Kasumi-1 (cell line): ENCODE measurements at places on chromosomes 2 and 18.
A peak's percentile ranks its signal among the peaks of the same experiment; 100 is the strongest.

- DNase-seq: peak; percentile 34
These were observed 93.9 kb downstream of the EVA1A start for GRCh38 chr2:75466708-75467311.

- no peak for DNase-seq
These were observed 216.4 kb downstream of the STK39 start for GRCh38 chr2:168030862-168031624.

DNA sequence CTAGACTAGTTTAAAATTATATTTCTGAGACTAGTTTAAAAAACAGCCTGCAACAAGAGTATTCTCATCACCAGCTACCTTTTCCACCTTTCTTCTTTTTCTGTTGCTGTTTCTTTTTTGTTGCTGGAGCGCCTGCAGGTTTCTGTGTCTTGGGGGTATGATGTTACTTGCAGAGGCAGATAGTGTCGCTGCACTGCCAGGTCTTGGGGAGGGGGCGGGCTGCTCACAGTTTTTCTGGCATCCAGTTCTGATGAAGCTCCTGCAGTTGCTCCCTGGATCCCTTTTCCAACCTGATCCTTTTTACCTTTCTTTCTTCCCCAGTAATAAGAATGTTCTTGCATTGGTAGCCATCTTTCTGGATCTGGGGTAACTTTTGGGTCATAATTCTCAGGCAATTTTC, 8.0 kb upstream of the C18orf32 start:
- DNase-seq: no peak

GRCh38 chr2:58914733-58915505, 673.8 kb upstream of the FANCL start:
- DNase-seq: no peak

- DNase-seq: no peak
These were observed 434.9 kb downstream of the MBD2 start for GRCh38 chr18:53789376-53790247.

DNA sequence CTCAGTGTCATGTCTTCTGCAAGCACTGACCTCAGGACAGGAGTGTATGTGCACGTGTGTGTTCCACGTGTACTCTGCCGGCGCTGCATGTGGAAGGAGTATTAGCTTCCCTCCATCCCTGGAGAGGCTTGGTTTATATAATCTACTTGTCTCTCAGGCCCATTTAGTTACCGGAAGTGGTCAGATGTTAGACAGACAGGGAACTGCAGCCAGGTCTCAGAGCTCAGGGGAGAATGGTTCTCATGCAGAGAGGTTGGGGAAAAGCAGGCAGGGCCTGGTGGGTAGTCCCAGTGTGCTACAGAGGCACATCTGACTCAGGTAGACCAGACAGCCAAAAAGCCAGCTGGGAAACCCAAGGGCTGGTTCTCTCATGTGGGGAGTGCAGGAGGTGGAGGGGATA, 167.9 kb downstream of the CTIF start:
- no peak for DNase-seq

DNA sequence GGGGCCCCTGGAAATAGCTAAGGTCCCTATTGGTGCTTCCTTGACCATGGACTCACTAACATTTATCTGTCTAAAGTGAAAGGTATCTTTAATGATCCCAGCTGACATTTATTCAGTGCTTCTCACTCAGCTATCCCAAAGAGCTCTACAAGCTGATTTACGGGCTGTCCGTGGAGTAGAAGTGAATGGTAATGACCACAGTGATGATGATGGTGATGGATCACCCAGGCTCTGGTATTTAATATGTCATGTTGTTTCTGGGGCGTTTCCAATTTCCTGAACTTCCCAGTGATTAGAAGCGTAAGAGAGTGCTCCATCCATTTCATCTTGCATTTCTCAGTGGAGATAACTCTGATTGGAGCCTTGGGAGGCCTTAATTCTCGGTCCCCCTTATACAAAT, 304.3 kb downstream of the HRH4 start:
- DNase-seq: no peak

- no peak for DNase-seq
These were observed 183.8 kb downstream of the DYM start for GRCh38 chr18:49276680-49277079.

DNA sequence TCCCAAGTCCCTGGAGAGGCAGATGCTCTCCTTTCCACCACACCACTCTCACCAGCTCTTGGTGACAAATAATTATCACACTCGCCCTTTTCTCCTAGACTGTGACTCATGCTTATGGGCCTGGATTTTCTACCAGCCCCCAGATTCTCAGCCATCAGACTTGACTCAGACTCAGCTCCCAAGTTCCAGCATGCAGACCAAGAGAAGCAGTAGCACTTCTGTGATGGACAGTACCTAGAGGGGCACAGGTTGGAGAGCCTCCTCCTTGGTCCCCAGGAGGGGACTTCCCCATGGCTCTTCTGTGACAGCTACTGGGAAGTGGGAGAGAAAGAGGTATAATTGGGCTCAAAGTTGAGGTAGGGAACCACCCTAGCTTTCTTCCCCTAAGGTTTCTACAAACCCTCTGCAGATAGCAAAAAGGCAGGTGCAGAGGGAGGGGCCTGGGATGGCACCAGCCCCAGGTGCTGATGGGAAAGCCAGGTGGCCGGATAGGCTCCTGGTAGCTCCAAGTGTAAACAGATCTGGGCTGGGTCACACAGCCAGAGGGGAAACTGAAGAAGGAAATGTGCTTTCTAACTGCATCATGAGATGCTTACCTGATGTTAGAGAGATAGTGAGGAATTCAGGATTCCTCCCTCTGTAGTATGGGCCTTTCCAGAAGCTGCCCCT, 4.1 kb downstream of the TCF23 start:
- DNase-seq: no peak

DNA sequence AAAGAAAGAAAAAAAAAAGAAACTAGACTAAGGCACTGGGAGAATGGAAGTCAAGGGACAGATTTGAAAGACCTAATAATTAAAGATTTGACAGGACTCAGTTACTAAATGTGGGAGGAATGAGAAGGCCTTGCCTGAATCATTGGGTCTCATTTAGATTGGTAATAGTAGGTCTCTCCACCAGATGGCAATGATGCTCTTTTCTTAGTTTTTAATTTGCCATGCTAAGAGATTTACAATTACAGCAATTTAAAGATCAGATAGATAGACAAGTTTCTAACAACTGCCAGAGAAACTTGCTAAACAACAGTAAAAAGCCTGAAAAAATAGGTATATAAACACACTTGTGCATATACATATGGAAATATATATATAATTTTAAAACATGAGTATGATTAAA, 153.0 kb downstream of the TMEM247 start:
- peak; percentile 83 for DNase-seq

GRCh38 chr2:176160986-176161824, 4.1 kb downstream of the HOXD3 start:
- no peak for DNase-seq

DNA sequence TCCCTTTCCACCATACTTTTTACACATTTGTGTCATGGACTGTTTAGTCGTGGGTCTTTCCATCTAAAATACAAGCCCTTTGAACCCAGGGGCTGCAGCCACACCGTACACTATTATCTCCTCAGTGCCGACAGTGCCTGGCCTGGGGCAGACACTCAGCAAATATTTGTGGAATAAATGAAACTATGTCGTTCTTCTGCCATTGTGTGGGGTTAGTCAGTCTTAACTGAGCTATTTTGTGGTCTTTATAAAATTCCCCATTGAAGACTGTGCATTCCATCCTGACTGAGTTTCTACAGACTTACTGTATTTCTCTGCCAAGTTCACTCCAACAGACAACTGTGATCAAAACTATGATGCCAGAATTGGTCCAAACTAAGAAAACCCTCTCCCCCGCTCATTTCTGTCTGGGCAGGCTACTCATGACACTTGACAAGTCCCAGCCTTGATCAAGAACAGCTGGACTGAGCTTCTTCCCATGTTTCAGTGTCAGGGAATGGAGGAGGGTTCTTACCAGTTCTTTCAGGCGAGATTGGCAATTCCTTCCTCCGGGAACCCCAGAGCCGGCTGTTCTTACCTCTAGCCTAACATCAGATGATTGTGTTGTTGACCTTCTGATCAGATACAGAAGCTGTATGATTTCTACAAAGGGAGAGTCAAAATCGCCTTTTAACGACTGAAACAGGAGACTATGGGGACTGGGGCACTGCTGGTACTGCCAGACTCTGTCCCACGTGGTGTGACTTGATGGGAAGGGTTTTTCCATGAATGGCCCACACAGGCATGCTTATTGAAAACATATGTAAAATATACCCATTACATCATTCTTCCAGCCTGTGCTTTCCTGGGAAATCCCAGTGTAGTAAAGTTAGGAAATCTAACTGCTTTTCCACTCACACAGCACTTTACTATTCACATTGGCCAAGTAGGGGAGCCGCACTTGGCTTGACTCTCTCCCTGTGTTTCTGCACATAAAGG, 77.4 kb upstream of the NPAS2 start:
- DNase-seq: no peak

- DNase-seq: no peak
These were observed 9.6 kb downstream of the RPL37A start for GRCh38 chr2:216508229-216508628.

DNA sequence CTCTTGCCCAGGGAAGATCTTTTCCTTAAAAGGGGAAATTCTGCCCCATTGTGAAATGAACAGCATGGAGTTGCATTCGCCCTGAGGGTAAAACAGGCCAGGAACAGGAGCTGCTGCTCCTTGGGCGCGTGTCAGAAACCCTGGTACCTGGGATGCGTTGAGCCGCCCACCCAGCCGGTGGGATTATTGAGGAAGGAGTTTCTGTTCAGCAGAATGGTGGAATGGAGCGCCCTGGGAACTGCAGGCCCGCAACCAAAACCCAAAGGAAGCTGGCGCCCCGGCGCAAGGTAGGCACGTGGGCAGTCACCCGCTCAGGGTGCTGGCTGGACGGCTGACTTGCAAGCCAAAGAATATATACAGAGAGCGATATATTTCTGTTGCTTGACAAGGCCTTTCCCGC, 73.5 kb downstream of the MTCL1 start:
- no peak for DNase-seq

DNA sequence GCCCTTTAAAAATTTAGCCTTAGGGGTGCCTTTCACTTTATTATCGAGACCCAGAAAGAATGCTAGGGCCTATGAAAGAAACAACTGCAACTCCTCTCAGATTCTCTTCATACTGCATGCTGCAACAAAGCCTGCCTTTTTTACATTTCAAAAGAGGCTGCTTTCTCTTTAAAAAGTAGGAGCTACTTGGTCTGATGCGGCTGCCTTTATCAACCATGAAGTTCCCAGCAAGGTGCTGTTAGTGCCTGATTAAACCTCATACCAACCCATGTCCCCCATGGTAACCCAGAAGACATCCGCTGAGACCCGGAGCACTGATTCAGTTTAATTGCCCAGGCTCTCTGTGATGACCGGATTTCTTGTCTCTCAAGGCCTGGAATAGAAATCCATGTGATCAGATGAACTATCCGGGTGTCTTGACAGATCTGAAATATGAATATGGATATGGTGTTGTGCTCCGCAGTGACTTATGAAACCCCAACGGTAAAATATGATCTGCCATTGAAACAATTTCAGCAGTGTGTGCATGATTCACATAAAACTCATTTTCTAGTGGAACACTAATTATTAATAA, 368.3 kb downstream of the ZNF521 start:
- no peak for DNase-seq

DNA sequence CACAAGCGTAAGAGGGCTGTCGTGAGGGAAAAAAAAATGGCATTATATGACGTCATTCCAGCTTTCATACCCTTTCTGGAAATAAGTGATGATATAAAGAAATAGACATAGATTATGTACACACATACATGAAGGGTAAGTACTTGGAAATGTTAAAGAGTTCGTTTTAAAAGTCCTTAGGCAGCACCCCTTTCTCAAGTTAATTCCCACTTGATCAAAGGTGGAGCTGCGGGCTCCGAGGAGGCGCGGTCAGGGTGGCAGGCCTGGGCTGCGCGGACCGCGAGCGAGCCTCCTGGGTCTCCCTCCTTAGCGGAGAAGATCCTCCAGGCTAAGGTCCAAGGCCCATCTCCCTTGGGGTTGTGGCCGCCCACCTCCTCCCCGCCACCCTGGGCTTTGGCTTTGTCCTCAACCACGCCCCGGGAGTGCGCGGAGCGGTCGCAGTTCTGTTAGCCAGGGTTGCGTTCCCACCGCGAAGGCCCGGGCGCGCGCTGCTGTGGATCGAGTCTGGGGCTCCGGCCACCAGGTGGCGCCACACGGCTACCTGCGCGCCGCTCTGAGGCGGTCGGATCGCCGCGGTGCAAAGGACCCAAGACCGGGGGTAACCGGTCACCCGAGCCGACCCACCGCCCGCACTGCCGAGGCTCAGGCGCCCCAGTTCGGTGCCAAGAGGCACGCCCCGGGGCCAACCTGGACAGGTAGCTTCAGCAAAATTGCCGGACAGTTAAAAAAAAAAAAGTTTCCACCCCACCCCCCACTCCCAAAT, 66.8 kb downstream of the HNRNPLL start:
- peak; percentile 46 for DNase-seq

GRCh38 chr2:75464348-75464946, 96.3 kb downstream of the EVA1A start:
- peak; percentile 28 for DNase-seq

GRCh38 chr18:46419391-46420141, 237.5 kb downstream of the LOXHD1 start:
- DNase-seq: no peak

DNA sequence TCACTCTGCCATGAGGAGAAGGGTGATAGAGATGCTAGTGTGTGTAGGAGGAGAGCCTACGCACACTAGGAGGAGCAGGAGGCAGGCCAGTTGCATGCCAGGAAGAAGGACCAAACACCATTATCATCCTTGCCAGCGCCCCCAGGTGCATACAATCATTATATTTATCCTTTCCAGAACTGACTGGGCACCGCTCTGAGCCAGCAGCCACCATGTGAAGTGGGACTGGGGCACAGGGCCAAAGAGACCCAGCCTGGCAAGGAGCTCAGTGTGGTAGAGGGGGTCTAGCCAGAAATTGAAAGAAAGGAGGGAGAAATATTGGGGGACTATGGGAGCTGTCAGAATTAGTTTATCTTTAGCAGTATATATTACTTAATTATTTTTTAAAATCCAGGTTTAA, 8.3 kb upstream of the GPR148 start:
- DNase-seq: no peak

DNA sequence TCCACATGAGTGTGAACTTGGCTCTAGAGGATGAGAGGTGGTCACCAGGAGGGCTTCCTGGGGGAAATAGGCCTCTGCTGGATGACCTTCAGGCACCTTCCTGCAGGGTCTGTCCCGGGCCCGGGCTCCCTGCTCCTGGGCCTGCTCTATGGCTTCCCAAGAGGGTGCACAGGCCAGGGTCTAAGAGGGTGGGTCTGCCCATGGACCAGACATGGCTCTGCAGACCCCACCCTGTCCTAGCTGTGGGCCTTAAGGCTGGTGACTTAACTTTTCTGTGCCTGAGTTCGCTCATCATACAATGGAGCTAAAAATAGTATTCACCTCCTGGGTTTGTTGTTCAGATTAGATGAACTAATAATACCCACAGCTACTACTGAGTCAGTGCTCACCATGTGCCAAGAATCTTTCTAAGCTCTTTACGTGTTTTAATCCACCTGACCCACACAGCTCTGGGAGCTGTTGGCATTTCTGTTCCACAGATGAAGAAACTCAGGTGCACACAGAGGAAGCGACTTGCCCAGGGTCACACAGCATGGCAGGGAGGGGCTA, 14.4 kb downstream of the INHBB start:
- no peak for DNase-seq
